ENCODE measurements at places on chromosomes 12 and 14. TPM values are rescaled to one million over a fixed set of nuclear protein-coding genes. Genes with fewer than 3 reads are reported as not detected.
A peak's percentile ranks its signal among the peaks of the same experiment; 100 is the strongest.

KRT85 gene
- total RNA-seq, result not detected

GRCh38 chr12:34350092-34351041, 328.1 kb downstream of the ALG10 start:
- no peak for DNase-seq

- no peak for DNase-seq
Observed at GRCh38 chr14:37247791-37248461, 50.2 kb downstream of the MIPOL1 start.

IGF1 gene
- not detected for total RNA-seq

DNA sequence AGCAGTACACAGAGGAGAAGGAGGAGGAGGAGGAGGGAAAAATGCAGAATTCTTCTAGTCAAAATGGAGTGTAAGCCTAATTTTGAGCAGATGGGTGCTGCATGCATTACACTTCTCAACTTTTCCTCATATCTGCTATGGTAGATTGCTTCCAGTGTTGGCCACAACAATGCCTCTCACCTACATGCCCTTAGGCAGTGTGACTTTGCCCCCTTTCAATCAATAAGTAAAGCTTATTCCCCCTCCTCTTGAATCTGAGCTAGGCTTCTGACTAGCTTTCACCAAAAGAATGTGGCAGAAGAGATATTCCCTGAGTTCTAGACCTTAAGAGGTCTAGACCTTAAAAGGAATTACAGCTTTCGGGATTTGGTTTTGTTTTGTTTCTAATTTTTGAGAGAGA, 3.2 kb upstream of the METTL3 start:
- no peak for DNase-seq

ENDOU gene
- not detected for total RNA-seq

DNA sequence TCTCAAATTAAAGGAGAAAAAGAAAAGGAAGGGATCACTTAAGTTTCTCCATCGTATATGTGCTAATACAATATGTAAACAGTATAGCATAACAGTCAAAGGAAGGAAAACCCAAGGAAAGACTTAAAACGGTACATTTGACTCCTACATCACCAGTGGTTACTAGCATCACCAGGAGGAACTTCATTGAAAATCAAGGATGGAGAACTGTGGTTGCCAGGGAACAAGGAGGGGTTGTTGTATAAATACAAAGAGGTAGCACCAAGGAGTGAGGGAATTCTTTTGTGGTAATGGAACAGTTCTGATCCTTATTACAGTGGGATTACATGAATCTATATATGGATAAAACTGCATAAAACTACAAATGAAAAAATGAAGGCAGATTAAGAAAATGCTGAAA, 1.6 kb downstream of the ZFYVE26 start:
- DNase-seq, result no peak

- no peak for DNase-seq
Observed at GRCh38 chr12:75533239-75533638, 21.8 kb upstream of the KRR1 start.

SRRM4 gene
- total RNA-seq, result not detected

SUOX gene
- total RNA-seq, result 23.4 TPM

DNA sequence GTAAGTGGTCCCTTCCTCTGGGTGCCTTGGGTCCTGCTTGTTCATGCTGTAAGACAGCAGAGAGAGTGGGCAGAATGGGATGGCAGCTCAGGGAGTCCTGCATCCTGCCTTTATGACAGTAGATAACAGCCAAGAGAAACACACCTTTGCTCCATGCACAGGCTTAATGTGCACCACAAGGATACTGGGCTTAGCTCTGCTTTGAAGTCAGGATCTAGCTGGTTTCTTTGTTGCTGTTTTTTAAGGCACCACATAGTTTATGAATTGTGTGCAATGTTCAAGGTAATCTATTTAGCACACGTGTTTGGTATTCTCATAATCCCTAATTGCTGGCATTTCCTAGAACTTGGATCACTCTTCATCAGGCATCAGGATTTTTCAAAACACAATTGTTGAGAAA, 239.5 kb upstream of the DCN start:
- no peak for DNase-seq

NANOG gene
- total RNA-seq, result not detected

GRCh38 chr12:48005750-48006021, 1.4 kb upstream of the COL2A1 start:
- no peak for DNase-seq

TAMALIN gene
- total RNA-seq, result 2.0 TPM

DNA sequence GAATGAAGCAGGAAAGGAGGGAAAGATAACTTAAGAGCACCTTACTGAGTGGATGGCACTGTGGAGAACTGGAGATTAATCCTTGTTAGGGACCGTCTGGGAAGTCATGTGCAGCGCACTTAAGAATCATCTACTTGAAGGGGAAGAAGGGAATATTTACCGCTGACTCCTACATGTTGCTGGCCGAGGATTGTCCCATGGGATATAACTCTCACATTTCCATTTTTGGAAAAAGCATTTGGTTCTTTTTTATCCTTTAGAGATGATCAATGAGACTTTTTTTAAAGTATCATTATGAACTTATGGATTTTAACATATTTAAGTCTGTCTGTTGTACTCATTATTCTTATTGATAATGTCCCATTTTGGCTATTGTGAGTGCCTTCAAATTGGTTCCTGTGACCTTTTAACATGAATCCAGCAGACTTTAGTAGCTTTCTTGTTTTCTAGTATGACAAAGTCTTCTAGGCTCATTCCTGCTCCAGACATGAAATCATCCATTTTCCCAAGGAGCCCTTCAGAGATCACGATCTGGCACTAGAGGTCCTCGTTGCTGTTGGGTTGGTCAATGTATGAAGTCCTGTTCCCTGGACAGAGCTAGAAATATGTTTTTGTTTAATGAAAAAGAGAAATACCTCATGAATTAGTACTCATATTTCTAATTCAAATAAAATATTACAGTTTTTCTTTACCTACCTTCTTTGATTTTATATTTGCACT, 20.2 kb upstream of the FAM234B start:
- peak; percentile 32 for DNase-seq

- no peak for DNase-seq
Observed at GRCh38 chr12:75389061-75389460, 1.8 kb upstream of the GLIPR1L2 start.

- DNase-seq, result peak; percentile 20
Observed at GRCh38 chr14:74475678-74476077, 17.4 kb downstream of the NPC2 start.

GRCh38 chr12:121102307-121102706, 30.4 kb upstream of the P2RX7 start:
- DNase-seq, result no peak

DNA sequence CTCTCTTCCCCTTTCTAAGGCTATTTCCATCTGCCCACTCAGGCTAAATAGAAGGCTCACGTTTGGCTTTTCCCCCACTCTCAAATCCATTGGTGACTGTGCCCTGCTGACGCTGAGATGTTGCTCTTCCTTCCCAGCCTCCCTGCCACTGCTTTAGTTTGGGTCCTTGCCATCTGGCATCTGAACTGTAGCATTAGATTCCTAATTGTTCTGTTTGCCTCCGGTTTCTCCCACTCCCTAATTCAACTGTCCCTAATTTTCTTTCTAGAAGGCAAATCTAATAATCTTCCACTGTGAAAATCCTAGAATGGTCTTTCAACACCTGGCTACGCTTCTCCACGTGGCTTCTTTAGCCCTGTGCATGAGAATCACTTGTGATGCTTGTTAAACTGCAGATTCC, 37.6 kb upstream of the SMOC1 start:
- DNase-seq, result no peak

DNA sequence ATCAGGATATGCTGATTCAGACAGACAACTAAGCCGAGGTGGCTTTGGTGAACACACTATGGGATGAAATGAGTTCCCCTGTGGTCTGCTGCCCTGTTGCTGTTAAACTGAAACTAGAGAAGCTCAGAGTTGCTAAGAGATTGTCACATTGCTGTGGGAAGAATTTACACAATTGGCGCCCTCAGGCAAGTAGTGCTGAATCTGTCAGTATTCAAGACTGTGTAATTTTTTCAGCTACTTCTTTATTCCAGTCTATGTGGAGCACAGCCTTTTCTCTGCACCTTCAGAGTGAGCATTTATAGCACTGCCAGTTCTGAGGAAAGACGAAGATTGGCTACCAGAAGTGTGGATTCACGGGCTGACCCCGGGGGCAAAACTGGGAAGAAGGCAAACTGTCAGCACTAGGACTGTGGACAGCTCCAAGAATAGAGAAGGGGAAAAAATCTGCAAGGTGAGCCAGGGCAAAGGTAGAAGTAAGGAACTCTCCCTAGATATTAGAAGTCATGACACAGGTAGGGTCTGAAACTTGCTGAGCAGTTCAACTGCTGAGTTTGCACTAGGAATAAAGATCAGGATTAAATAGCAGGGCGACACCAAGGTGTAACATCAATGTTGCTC, 218.8 kb upstream of the TMPO start:
- no peak for DNase-seq

- no peak for DNase-seq
Observed at GRCh38 chr12:22042976-22043669, 2.9 kb upstream of the CMAS start.

- DNase-seq, result peak; percentile 51
Observed at GRCh38 chr12:53299101-53299453, 418 bp upstream of the MYG1 start.

- DNase-seq, result no peak
Observed at GRCh38 chr12:103282124-103282523, 213.6 kb downstream of the C12orf42 start.

DNA sequence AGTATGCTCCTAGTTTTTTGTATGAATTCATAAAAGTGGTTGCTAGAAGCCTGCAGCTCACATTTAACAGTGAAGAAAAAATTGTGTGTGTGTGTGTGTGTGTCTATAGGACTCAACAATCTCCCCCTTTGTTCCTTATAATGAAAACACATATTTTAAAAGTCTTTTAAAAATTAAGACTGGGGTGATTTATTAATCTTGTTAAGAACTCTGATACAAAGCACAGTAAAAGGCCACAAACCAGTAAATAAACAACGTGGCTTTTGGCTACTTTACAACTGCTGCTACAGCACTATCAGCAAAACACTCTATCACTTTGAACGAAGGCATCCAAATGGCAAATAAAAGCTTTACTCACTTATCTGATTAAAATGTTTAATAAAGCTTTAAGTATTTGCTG, 594 bp upstream of the VCPKMT start:
- DNase-seq, result no peak

SERPINA9 gene
- total RNA-seq, result not detected

- DNase-seq, result peak; percentile 62
Observed at GRCh38 chr12:6295094-6295811, 15.2 kb upstream of the PLEKHG6 start.

SOX5 gene
- not detected for total RNA-seq

CD63 gene
- 1,678 TPM for total RNA-seq

SERPINA5 gene
- not detected for total RNA-seq

GRCh38 chr14:32064931-32065330, 12.2 kb upstream of the ARHGAP5 start:
- no peak for DNase-seq

- no peak for DNase-seq
Observed at GRCh38 chr12:63941879-63942278, 97.4 kb downstream of the SRGAP1 start.

KLHDC1 gene
- total RNA-seq, result not detected

DNA sequence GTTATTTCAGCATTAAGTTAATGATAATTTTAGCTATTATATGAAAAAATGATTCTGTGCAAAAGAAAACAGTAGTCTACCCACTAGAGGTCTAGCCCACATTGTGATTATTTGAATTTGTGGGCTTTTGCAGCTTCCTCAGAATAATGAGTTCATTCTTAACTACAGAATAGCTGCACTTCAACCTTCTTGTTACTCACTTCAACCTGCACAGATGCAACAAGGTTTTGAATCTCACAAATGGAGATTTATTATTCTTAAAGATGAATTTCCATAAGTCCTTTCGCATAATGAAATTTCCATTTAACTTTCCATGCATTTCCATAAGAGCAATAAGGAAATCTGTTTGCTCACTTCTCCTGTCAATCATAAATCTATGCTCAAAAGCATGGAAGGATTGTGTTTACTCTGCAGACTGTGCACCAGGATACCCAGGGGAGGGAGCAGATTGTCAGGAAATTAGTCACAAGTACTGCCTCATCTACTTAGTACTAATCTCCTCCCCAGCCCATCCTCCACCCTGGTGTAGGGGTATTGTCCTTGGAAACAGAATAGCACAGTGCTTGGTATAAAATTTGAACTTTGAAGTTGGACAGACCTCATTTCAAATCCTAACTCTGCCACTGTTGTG, 24.1 kb downstream of the PTGER2 start:
- peak; percentile 37 for DNase-seq

PLEKHH1 gene
- total RNA-seq, result 0.47 TPM

GRCh38 chr14:71589609-71590008, 342.6 kb upstream of the RGS6 start:
- DNase-seq, result no peak

GRCh38 chr12:124681779-124682391, 114.5 kb upstream of the NCOR2 start:
- DNase-seq, result peak; percentile 61

LTBP2 gene
- total RNA-seq, result 4.5 TPM

DNA sequence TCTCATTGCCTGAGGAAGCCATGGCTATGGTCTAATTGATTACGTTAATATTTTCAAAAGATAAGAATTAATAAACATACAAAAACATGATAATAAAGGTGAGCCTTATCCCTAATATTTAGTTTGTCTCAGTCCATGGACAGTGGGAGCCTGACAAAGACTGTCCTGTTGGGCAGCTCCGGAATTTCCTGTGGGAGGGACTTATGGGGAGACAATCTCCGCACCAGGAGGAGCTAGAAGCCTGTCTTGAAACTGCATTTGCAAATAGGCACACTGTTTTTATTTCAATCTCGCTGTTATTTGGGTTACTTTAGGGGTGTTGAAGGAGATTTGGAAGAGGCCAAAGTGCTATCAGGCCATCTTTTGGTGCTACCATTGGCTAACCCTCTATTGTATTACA, 50.8 kb upstream of the ZDHHC17 start:
- DNase-seq, result no peak

DNA sequence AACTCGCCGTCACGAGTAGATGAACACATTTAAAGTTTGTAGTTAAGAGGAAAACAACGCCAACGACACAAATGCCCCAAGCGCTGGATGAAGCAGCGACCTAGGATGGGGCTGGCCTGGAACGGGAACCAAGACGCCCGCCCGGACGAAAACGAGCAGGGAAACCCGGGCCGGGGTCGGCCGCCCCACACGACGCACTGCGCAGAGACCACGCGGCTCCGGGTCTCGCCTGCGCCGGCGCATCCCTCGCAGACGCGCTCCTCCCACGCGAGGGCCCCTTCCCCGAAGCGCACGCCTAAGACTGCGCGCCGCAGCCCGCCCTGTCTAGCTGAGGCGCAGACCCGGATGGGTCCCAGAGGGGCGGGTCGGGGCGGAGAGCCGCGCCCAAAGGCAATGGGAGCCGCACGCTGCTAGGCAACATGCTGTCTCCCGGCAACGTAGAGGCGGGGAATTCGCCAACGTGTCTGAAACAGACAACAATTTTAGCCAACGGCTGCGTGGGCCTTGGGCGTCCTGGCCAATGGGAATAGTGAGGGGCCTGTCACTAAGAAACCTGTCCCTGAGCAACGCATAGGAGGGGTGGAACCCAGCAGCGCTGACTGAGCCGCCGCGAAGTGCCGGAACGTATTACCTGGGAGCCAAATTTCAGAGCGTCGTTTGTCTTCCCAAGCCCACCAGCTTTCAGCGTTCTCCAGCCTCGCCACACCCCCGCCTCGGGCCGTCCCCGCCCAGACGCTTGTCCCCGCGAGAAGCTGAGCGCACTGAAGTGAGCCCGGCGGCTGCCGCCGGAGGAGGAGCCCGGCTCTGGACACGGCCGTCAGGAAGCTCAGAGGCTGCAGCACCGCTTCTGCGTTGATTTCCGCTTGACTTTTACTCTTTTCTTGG, 21.0 kb upstream of the CHFR start:
- DNase-seq, result peak; percentile 94

Data from MG63 (cell line).